ENCODE measurements at places on chromosomes 12 and 14.

DNA sequence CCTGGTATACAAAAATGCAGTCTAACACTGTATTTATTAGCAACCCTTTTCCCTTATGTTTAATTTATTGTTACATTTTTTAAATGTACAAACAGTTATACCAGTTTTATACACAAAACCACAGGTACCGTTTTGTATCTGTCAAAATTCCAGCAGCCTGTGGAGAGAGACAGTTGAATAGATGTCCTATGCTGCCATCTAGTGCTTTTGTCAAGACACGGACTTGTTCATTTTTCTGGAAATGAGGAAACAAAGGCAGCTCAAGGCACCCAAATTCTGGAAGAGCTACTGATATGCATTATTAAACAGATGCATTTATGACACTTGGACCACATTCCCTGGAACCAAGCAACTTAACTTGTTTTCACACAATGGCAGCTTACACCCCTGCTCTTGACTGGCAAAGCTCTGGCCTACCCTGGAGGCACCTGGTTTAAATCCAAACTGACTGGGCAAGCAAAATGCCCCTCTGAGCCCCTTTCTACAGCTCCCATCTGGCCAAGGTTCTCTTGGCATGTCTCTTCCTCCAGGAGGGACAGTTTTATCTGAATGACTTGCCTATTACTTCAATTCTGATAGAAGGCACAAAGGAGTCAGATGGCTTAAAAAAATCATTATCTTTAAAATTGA lies 286.9 kb upstream of the PRKD1 start:
- DNase-seq: peak; percentile 39

- peak; percentile 85 for DNase-seq
Measured at GRCh38 chr12:78060186-78060585, 229.5 kb downstream of the NAV3 start.

DNA sequence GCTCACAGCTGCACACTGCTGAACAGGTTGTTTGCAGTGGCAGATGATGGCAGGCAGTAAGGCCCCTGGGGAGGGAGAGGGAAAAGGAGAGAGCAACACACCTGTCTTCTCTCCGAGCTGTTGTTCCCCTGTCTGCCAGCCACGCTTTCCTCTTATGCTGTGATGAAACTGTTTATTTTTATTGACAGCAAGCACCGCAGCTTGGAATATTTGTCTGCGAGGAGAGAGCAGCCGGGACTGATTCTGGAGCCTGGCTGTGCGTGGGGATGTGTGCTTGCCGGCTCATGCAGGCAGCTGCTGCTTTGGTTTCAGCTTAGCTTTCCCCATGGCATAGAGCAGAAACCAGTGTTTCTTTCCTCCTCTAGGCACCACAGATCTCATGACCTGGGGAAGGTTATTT lies 58.7 kb upstream of the KCNA5 start:
- DNase-seq: no peak

- peak; percentile 77 for DNase-seq
Measured at GRCh38 chr12:104303538-104304151, at the start of gene EID3. Gene EID3, plus strand, starts transcription at chr12:104303739. Its CDS starts 196 bp downstream, at chr12:104303935.

DNA sequence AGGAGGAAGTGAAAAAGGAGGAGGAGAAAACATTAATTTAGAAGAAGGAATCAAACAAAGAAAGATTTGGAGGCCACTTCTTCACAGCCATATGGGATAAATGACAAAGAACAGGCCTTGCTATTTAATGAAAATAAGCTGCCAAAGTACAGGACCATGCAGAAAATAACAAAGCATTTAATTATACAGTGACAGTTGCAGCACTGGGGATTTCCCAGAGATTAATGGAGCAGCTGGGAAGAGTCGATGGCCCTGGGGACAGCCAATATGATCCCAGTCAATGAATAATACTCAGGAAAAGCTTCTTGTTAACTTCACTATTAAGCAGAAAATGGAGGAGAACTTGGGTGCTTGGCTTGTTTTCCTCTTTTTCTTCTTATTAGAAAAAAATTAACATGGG lies 34.6 kb downstream of the RERG start:
- no peak for DNase-seq

DNA sequence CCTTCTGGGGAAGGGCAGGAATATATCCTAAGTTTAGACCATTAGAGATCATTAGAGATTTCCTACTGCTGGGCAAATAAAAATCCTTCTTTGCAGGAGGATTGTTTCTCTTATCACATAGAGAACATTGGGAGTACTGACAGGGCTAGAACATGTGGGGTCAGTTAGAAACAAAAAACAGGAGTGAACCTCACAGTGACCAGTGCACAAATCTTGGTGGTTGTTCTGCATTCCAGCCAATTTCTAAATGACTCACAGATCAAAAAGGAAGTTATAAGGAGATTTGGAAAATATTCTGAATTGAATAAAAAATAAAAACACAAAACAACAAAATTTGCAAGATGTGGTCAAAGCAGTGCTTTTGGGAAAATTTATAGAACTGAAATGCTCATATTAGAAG lies 118.8 kb downstream of the LLPH start:
- DNase-seq: no peak

DNA sequence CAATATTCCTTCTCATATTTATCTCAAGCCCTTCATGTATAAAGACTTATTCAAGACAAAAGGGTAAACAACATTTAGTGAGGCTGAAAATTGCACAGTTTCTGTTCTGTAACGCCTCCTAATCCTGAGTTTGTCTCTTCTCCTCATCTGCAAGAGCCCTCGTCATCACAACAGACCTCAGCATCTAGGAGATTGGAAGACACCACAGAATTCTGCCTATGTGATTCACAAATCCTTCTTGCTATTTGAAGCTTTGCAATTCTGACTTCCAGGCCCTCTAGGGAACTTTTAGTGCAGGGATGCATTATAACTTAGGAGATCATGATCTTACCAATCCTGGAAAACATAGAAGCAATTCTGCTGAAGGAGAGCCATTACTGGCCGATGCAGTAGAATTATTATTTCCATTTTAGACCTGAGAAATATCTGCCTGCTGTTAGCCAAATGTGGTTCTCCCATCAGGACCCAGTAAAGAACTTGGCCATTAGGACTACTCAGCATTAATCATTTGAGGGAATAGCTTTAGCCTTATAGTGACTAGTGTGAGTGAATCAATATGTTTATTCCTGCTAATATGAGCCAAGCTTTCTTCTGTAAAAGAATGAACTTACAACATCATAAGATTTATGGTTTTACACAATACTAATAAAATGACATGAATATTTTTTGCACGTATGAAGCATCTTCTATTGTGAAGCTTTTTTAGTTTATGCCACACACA lies 119.5 kb downstream of the ANO4 start:
- no peak for DNase-seq

DNA sequence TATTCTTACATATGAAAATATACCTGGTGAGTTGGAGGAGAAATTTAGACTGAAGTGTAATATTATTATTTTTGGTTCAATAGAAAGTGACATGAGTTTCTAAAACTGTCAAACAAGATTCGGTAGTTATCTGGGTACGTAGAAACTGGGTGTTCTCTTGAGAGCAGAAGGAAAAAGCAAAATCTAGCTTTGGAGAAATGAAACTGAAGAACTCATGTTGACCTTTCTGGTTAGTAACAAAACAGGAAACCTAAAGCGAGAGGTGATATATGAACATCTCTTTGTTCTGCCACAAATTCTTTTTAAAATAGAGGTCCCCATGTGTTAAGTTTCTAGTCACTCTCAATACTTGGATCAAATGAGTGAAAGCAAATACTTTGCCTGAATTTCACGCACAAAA lies 401.7 kb downstream of the TRHDE start:
- DNase-seq: no peak

- DNase-seq: no peak
Measured at GRCh38 chr14:65040666-65041433, 54.2 kb downstream of the FNTB start.

DNA sequence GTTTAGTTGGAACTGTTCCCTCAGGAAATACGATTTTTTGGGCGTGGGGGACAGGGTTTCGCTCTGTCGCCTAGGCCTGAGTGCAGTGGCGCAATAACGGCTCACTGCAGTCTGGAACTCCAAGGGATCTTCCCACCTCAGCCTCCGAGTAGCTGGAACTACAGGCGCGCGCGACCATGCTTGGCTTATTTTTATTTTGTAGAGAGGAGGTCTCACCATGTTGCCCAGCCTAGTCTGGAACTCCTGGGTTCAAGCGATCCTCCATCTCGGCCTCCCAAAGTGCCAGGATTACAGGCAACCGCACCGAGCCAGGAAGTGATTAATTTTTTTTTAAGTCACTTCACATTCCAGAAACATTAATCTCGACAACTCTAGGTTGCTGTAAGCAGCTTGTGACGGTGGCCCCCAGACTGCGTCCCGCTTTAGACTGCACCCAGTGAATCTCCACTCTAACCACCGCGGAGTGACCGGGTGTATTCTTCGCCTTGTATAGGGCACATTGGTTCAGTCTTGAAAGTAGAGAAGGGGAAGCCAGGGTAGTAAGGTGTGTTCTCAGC lies 830 bp upstream of the MIS18BP1 start:
- peak; percentile 18 for DNase-seq

DNA sequence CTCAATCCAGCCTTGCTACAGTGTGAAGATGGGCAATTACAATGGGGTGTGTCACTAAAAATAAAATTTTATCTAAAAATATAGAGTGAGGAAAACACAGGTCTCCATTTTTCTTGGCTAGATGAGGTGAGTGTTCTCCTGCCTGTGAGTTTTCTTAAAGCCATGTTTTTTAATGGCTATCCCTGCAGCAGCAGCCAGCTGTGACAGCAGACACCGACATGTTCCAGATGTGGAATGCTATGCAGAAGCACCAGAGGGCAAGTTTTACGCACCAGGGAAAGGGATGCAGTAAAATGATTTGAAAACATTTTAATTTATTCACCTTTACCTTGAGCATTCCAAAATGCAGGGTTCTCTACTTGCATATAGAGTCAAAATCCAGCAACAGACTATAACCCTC lies 577.0 kb upstream of the STXBP6 start:
- DNase-seq: no peak

DNA sequence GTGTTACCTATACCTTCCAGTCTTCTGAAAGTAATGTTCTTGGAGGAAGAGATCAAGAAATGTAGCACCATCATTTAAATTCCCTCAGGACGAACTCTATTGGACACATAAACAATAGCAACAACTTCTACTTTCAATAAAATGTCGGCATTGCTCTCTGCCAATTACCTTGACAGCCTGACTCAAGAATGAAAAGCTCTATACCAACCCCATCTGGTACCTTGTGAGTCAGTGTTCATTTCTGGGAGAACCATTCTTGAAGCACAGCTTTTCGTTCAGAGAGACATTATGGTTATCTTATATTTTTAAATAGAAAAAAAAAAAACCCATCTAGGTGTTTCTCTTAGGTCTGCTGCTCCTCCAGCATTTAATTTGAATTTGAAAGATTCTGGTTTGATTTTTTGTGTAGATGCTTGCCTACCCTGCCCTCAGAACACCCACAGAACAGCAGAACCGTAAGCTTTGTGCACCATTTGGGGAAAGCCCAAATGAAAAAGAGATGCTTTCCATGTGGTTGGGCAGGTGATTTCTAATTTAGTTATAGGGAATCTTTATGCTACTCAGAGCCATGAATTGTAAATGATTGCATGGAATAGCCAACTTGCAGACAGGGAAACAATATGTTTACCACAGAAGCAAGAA lies 156.0 kb downstream of the SAMD4A start:
- peak; percentile 32 for DNase-seq

GRCh38 chr12:47112679-47113078 lies 32.9 kb upstream of the AMIGO2 start:
- DNase-seq: no peak

DNA sequence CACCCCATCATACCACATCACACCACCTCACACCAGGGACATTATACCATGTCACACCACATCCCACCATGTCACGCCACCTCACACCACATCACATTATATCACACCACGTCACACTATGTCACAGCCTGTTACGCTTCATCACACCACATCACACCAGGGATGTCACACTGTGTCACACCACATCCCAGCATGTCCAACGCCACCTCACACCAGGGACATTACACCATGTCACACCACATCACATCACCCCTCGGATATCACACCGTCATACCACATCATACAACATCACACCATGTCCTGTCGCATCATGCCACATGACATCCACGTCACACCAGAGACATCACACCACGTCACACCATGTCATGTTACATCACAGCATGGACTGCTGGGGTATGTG lies 235.5 kb downstream of the TMEM121 start:
- no peak for DNase-seq

DNA sequence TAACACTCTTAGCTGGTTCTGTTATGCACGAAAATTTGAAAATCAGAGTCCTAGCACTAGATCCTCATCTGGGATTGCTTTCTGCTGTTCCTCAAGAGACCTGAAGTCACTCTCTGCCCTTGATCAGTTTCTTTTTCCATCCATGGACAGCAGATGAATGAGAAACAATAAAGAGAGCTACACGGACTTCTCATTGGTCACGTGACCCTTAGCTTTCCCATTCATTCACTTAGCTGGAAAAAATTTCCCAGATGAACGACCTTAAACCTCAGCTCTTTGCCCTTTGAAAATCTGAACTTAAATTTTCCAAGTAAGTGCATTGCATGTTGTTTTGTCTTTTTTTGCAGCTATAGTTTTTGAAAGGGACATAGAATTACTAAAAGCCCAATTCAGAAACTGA lies 27.2 kb upstream of the RGS6 start:
- DNase-seq: no peak

DNA sequence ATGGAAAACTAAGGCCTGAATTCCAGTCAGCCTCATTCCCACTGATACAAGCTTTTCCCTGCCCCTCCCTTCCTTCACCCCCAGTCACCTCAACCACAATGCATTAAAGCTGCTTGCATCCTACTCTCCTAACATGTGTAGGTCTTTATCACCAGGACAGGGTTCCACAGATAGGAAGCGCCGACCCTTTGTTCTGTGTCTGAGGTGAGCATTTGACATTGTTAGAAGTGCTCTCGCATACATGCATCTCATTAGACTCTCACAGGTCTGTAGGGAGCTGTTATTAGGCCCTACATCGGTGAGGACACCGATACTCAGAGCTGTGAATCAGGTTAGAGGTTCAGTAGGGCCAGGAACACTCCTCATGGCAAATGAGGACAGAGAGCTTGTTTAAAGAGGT lies 13.2 kb upstream of the EDDM3A start:
- no peak for DNase-seq

GRCh38 chr14:21171128-21171527 lies 15.3 kb upstream of the OR5AU1 start:
- DNase-seq: no peak

DNA sequence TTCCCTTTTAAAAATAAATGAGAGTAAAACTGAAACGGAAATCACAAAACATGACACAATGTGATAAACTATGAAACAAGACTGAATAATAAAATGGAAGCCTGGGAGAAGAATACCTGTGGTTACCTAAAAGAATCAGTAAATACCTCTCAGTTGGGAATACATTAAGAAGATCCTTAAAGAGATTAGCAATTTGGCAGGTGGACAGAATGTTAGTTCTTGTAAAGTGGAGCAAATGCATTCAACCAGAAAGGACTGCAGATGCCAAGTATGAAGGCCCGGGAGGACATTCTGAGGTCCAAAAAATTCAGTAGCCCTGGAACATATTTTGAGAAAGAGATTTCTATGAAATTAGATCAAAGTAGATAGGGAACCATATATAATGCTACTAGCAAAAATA lies 861.3 kb upstream of the SEL1L start:
- DNase-seq: no peak
